Kasumi-1 (cell line): ENCODE measurements at places on chromosomes 7 and 10.

DNA sequence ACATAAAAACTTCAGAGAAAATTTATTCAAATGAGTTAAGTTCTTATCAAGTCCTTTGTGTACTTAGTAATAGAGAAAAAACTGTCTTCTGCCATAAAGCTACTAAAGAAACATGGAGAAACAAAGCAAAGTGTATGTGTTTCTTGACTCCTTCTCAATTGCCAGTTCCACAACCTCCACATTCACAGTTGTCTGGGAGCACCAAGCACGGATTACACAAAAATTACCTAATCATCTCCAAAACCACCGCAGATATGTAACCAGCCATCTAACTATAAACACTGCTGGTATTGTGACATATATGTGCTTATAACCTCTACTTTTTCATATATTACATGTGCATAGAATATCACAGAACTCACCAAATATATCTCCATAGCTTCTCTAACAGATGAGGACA lies 23.1 kb downstream of the MAGI2 start:
- DNase-seq: no peak

DNA sequence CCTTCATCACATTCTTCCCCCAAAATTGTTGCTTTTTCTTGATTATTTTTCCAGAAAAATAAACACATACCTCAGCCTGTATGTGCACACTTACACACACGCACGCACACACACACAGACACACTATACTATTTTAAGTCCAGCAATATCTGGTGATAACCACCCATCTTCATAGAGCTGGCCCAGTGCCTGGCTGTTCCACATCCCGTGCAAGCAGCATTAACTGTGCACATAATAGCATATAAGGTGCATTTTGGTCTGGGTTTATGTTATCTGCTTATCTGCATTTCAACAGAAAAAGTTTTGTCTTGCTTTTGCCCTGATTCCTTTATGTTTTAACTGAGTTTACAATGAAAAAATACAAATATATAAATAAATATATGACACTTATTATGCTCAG lies 143.1 kb upstream of the KLF6 start:
- DNase-seq: no peak

DNA sequence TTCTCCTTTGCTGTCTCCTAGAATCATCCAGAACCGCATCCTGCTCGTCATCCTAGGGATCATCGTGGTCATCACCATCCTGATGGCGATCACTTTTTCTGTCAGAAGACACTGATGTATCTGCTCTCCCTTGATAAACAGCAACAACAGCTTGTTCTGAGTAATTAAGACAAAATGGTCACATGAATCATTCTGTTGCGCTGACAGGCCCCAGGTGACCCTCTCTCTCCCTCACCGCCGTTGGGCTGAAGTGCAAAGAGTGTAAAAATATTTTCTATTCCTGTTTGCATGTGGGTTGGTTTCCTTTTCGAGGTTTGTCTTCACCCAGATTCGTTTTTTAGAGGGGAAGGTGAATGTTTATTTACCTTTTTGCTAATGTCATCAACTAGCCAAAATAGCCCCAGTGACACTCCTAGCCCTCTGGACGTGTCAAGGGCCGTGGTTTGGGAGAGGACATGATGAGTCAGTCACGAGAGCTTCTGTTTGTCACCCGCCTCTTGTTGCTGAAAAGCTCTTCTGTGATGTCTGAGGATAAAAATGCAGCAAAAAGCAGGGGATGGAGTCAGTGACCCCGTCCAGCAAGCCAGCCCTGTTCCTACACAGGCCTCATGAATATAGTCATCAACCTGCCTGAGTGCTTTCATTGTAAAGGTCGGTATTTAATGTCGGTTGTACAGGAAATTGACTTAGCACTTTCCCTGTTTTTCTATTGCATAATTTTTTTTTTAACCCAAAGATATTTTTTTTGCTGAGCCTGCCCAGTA lies 134.6 kb upstream of the TCF7L2 start:
- no peak for DNase-seq

- no peak for DNase-seq
Measured at GRCh38 chr10:13016426-13016825, 14.9 kb upstream of the CCDC3 start.

GRCh38 chr7:127673902-127674301 lies 21.9 kb downstream of the SND1 start:
- DNase-seq: no peak

- DNase-seq: no peak
Measured at GRCh38 chr7:26279405-26279804, 12.3 kb upstream of the SNX10 start.

DNA sequence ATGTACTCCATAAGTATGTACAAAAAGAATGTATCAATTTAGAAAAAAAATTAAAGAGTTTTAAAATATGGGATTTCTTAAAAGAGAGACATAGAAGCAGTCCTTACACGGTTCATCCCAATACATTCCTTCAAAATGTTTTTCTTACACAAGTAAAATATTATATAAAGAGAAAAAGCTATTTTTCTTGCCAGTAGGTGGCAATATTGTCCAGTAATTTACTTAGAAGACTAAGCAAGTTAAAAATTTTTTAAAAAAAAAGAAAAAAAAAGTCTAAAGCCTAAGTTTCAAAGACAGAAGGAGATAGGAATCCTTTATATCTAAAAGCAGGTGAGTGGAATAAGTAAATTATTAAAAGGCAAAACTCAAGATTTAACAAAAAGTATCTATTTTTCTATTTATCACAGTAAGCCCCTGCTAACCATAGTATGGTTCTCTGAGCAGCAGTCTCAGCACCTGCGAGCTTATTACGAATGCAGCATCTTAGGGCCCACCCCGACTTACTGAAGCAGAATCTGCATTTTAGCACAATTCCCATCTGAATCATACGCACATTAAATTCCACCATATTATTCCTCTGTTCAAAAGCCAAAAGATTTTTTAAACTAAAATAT lies 240.6 kb downstream of the DGKI start:
- peak; percentile 36 for DNase-seq

- DNase-seq: no peak
Measured at GRCh38 chr7:159240962-159241361, 96.3 kb upstream of the VIPR2 start.

- DNase-seq: no peak
Measured at GRCh38 chr7:133395551-133395950, 142.7 kb downstream of the EXOC4 start.
